Esophagus squamous epithelium (tissue), 5 donors: ENCODE measurements at places on chromosomes 7 and 10.

DNA sequence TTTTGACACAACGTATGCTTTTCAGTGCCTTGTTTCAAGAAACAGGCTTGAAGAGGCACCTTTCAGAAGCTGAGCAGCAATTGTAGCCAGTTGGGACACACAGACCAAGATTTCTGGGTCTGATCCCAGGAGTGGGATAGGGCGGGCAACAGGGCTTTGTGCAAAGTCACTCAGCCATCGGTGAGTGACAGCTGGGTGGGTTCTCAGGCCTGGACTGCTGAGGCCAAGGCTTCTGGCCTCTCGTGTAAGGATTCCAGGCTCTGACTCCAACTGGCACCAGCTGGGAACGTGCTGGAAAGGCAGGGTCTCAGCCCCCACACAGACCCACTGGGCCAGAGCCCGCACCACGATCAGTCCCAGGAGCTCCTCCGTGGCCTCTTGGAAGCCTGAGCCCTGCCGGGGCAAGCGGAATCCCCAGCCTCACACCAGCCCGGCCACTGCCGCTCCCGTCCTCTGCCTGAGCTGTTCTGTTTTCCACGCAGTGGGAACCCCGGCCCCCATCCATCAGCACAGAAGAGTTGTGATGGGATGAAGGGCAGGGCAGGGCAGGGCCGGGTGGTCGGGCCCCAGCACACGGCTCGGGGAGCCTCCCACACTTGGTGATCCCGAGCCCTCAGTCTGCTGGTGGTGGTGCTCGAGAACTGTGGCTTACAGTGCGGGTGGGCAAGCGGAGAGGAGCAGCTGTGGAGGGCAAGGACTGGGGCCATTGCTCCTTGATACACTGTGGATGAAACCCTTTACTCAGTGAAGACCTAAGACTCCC lies 46.8 kb downstream of the VIPR2 start:
- DNase-seq = no peak

DNA sequence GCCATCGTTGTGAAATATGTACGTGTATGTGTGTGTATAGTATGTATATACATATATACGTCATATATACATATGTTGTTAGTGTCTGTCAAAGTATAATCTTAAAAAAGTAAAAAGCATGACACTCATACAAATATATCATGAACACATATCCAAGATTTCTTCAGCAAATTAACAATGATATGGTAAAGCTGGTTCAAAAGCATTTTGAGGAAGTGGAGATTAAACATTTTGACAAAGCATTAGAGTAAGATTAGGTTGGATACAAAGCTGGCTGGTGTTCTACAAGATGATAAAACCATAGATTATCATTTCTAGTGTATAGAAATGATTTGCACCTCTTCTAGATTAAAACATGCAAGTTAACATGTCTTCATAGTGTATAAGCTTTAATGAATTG lies 771 bp upstream of the NUDCD3 start:
- no peak for DNase-seq

DNA sequence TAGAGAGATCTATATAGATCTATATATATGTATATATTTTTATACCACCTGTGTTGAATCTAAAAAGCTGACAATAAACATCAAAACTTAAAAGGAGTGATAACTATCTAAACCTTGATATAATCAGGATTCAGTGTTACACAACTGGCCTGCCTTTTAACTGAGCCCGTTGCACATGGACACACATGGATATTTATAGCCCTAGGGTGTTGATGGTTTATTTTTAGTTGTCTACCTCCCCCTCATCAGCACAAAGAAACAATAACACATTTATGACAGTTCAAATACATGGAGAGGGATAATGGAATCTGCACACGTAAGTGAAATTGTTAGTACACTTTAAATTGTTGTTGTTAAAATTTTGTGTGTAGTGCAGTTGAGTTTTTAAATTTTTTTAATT lies 336.9 kb downstream of the ZNF248 start:
- DNase-seq = no peak

DNA sequence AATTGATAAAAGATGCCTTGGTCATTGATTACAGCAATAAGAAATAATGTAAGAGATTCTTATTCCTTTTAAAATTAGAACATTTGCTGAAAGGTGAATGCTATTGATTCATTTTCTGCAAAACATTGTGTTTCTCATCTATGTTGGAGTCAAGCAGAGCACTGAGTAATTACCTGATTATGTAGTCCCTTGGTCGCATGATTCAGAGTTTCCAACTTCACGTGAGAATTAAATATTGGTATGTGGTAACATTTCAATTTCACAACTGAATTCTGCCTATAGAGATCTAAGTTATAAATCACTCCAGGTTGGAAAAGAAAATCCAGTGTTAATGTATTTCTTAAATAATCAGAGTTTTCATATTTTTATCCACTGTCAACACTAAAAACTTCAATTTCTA lies 701.4 kb downstream of the PHTF2 start:
- DNase-seq = no peak

DNA sequence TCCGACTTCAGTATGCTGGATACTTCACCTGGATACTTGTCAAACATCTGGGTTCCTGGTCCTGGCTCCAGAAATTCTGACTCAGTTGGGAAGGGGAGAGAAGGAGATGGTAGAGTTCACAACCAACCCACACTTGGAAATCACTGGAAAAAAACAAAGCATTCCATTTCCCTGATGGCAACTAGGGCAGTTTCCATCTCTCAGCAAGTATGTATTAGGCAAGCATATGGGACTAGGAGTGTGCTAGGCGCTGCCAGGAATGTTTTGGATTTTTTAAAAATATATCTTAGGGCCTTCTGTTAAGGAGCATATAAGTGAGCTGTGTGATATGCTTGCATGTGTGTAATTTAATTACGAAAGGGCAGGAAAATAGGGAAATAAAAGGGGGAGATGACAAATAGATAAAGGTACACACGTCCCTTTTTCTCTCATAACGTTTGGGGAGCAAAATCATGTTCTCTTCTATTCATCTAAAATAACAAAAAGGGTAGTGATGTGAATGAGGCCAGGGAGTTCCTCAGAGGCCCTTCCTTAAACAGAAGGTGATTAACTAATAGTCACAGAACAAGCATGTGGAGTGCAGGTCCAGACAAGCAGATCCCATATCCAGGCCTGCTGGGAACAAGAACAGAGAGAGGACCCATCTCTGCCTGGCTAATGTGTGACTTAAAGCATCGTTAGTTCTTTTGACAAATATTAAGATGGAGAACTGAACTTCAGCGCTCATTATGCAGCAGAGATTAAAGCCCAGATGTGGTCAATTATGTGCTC lies 64.5 kb upstream of the NFE2L3 start:
- no peak for DNase-seq

GRCh38 chr7:86913709-86914108 lies 145.7 kb downstream of the ELAPOR2 start:
- DNase-seq = no peak

DNA sequence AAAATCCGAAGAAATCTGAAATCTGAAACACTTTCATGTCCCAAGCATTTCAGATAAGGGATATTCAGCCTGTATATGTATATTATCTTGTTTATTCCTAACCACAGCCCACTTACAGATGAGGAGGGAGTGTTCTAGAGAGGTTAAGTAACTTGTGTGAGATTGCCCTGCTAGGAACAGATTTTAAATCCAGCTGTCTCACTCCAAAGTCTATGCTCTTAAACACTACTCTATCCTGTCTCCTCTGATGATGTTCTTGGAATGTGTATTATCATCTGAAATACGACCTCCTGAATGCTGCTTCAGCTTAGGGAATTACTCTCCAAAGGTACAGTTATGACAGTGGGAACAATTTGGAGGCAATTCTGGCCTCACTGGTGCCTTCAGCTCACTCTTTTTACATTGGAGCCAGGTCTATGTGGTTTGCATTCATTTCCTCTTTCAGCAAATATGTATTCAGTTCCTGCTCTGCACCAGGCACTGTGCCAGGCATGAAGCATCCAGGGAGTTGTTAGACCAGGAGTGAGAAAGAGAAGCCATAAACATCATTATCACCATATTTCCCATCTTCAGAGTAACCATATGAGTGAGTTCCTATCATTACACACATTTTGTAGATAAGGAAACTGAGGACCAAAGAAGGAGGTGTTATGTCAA lies 70.2 kb downstream of the NOC3L start:
- DNase-seq = no peak

DNA sequence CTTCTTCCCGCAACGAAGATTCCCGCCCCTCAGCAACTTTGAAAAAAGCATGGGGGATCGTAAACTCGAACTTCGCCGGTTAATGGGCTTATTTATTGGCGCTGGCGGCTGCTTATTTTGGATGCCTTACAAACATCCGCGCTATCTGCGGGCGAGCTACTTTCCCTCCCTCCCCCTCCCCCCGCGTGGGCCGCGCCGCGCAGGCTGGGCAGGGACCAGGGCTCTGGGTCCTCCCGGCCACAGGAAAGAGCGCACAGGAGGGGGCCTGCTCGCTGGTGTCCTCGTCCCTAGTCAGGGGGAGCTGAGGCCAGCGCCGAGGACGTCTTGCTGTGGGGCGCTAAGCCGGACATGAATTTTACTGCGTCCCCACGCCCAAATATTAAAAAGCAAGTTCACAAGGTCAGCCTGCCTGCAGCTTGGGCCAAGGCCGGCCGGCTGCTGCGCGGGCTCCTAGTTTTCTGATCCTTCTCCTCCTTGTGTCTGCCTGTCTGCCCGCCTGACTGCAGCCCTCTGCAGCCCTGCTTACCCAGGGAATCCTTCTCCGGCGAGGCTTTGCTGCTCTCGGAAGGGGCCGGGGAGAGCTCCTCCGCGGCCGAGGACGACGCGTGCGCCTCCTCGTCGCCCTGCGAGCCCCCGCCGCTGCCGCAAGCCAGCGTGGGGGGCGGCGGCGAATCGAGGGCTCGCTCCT lies 1.2 kb downstream of the HOXA10 start:
- no peak for DNase-seq

- DNase-seq = peak; percentile 11
These were observed at the start of gene NET1 for GRCh38 chr10:5412277-5412941. TSS of gene NET1 (plus strand) at chr10:5412557. CDS start at chr10:5412693, 136 bp downstream.

DNA sequence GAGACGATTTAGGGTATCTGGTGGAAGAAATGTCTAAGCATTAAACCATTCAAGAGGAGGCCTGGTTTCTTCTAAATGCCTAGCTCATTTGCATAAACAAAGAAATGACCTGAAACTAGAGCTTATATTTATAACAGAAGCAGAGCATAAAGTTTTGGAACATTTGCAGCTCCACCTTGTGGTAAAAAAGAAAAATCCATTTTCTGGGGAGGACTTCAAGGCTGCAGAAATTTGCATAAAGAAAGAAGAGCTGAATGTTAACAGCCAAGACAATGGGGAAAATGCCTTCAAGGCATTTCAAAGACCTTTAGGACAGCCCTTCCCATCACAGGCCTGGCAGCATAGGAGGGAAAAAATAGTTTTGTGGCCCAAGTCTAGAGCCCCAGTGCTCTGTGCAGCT lies 362.0 kb downstream of the ZNF248 start:
- DNase-seq = no peak

DNA sequence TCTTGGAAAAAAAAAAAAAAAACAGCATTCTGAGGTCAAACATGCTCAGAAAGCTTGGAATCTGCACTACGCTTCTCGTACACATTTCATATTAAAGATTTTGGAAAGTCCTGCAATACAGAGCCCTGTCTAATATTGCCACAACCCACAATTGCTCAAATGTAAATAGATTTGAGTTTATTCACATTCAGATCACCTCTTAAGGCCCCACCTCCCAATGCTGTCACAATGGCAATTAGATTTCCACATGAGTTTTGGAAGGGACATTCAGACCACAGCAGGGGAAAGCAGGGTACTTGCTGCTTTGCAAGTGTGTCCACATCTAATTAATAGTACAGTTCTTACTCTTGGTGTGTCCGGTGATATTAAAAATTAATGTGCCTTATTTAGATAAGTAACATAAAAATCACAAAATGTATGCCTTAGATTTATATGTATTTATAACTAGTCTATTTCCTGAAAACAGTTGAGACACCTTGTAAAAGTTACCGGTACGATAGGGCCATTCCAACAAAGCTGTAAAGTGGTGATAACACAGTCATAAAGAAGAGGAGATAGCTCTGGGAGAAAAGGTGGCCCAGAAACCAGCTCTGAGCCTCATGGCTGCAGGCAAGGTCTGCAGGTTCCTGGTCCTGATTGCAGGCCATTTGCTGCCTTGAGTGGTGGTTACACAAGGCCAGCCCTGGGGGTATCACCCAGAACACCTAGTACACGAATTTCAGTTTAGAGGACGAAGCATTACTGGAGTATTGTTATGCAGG lies 27.9 kb downstream of the EGFR start:
- DNase-seq = no peak

GRCh38 chr7:128027485-128027980 lies 3.7 kb downstream of the LRRC4 start:
- DNase-seq = no peak
